ENCODE measurements at places on chromosomes 11 and 22.

DNA sequence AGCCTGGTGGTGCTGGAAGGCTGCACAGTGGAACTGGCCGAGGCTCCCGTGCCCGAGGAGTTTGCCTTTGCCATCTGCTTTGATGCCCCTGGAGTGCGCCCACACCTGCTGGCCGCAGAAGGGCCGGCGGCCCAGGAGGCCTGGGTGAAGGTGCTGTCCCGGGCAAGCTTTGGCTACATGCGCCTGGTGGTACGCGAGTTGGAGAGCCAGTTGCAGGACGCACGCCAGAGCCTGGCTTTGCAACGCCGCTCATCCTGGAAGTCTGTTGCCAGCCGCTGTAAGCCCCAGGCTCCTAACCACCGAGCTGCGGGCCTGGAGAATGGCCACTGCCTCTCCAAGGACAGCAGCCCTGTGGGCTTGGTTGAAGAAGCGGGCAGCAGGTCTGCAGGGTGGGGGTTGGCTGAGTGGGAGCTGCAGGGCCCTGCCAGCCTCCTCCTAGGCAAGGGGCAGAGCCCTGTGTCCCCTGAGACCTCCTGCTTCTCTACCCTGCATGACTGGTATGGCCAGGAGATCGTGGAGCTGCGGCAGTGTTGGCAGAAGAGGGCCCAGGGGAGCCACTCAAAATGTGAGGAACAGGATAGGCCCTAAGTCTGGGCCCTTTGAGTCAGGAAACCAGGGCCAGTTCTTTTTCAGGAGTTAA lies 1.9 kb upstream of the SMDT1 start:
- DNase-seq = peak; percentile 9

- DNase-seq = no peak
Measured at GRCh38 chr11:83827940-83828554, 541.9 kb upstream of the CCDC90B start.

DNA sequence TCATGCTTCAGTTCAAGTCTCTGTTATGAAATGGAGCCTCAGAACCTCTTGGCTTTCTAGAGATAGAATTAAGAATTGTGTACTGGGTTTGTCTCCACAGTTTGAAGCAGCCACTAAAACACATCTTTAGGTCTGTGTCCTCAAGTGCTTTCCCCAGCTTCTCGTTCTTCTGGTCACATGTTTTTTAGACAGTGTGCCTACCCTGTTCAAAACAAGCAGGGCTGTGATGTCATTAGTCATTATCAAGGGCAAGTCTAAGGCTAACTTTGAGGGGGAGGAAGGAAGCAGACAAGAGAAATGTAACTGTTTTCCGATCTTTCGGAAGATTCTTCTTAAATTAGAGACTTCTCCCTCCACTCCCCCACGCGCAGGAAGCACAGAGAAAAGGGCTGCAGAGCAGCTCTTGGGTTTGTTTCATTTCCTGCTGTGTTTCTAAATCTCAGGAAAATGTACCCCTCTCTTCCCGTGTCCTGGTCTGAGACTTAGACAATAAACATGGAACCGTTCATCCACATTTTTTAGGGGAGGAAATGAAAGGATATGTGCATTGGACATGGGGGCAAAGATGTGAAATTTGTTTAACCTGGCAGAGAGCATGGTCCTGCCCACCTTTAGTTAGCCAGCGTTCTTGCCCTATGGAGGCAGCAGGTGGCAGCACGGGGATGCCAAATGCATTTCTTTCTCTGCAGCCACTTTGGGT lies 3.1 kb downstream of the AKIP1 start:
- DNase-seq = peak; percentile 27

DNA sequence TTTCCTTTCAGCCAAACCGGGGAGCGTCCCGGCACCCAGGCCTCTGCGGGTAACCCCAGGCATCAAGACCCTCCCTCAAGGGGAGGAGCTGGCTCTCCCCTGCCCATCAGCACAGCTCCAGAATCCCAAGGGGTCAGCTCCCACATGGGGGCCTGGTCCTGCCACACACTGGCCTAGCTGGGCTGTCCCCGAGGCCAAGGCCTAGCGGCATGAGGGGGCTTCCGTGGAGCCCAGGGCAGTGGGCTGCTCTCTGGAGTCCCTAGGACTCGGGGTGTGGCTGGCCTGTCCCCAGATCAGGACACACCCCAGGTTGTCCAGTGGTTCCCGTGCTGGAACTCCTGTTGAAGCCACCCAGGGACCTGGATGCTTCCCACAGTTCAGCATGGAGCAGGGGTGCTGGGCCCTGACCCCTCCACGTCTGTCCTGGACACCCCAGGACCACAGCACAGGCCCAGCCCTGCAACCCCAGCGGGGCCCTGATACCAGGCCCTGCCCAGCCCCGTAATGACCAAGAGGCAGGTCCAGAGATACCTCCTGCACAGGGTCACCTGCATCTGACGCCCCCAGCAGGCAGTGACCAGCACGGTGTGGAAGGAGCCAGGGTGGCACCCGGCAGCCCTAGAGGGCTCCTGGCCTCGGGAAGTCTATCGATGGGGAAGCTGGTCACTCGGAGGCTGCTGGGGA lies 5.5 kb downstream of the HRAS start:
- no peak for DNase-seq

- DNase-seq = no peak
Measured at GRCh38 chr11:68150037-68150436, 28.8 kb upstream of the CHKA start.

DNA sequence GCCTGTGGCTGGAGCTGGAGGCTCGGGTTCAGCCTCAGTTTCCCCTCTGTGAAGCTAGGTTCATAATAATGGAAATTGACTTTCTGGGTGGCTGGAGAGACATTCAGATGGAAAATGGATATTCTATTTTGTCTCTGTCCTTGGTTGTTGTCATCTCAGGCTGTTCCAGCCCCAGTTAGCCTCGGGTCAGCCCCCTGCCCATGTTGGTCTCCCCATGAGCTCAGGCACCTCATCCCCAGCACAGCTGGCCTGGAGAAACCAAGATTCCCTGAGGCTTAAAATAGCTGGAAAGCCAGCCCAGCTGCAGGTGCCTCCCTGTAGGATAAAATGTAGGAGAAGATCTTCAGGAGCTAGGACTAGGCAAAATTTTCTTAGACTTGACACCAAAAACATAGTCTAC lies 129.5 kb downstream of the MED15 start:
- no peak for DNase-seq

Measured in cerebellar nuclear complex (tissue), 1 donor.